ENCODE measurements at places on chromosomes 13 and 19.

DNA sequence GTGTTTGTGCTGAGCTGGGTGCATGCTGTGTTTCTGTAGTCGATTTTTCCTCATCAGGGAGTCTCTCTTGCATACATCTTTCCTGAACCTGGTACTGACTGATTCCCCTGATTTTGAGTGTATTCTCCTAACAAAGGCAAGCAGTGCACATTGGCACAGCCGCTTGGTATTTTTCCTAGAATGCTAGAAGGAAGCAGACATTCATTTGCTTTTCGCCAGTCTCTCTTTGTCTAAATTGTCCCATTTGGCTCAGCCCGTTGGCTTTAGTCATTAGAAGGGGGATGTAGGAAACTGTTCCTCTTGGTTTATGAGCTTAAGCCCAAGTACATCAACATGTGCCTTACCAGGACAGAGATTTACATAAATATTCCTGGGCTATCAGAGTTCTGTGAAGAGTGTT lies 266.1 kb upstream of the TMTC4 start:
- DNase-seq = no peak

DNA sequence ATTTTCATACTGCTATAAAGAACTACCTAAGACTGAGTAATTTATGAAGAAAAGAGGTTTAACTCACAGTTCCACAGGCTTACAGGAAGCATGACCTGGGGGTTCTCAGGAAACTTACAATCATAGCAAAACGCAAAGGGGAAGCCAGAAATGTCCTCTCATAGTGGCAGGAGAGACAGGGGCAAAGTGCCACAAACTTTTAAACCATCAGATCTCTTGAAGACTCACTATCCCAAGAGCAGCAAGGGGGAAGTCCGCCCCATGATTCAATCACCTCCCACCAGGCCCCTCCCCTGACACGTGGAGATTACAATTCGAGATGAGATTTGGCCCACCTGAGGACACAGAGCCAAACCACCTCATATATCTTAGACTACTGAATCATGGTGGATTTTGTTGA lies 198.7 kb downstream of the KCTD12 start:
- no peak for DNase-seq

DNA sequence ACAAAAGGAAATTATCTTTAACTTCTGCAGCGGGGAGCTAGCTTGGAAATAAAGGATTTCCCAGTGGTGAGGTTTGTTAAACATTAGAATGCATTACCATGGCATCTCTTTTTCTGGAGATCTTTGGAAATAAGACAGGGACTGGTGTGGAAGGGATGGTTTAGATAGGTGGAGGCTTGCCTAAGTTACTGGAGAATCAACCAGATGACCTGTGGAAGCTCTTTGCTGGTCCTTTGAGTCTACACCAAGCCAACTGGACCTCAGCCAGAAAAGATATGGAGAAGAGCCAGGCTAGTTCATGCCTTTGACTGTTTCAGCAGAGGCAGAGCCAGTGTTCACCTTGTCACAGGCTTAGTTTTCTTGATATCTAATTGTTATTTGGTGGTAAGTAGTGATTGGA lies 134.7 kb downstream of the KCNRG start:
- DNase-seq = no peak

- DNase-seq = no peak
Measured at GRCh38 chr19:7336321-7336973, 12.3 kb upstream of the ARHGEF18 start.

GRCh38 chr19:45960595-45961235 lies 12.9 kb downstream of the NOVA2 start:
- no peak for DNase-seq

GRCh38 chr13:57823704-57824103 lies 192.2 kb downstream of the PCDH17 start:
- DNase-seq = no peak

DNA sequence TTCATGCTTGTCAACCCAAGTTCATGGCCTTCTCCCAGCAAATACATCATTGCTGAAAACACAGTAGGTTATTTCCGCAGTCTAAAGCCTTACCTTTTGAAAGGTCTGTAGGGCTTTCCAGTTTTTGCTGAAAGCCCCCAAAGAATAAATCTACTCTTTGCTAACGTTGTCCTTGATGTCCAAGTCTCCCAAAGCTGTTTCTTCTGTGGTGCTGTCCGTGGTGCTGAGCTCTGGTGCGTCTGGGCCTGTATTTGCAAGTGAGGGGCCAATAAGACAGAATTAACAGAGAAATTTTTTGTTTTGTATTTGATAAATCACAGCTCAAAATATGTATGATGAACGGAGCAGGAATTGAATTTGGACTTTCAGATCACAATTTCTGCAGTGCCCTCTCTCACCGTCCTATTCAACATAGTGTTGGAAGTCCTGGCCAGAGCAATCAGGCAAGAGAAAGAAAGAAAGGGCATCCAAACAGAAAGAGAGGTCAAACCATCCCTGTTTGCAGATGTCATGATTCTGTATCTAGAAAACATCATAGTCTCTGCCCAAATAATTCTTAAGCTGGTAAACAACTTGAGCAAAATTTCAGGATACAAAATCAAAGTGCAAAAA lies 9.8 kb upstream of the LGALS16 start:
- DNase-seq = peak; percentile 20
